Hypothalamus (tissue), 51 donors: ENCODE measurements at places on chromosomes 2 and 18.

DNA sequence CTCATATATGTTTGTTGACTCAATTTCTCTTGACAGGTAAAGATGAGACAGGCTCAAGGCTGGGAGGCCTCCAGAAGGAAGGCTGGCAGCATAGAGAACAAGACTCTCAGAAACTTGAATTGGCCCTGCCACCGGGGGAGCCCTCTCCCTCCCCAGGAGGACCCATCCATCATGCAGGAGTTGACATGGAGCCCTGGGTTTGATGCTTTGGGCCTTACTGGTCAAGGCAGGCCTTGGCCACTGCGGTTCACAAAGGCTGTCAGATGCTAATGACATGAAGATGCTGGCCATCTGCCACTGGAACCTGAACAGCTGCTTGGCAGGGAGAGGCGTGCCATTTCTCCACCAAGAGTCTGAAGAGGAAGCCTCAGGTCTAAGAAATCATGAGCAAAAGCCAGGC is 193.6 kb downstream of the MTCL1 start:
- DNase-seq = no peak

GRCh38 chr18:478681-479080 is 21.8 kb downstream of the COLEC12 start:
- no peak for DNase-seq

GRCh38 chr2:60297296-60298005 is 256.0 kb downstream of the BCL11A start:
- DNase-seq = no peak

DNA sequence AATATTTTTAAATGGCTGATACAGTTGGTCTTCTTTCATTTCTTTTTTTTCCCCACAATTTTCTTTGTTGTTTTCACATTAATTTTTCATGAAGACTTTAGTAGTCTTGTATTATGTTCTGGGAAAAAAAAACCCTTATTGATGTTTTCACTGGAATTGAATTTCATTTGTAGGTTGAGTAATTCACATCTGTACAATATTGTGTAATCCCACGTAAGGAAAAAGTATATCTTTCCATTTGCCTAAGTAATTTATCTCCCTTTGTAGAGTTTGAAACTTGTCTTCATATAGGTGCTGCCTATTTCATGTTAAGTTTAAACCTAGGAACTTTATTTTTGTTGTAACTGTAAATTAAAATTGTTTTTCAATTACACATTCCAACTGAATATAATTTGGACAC is 2.0 kb downstream of the DNAJC27 start:
- DNase-seq = no peak

DNA sequence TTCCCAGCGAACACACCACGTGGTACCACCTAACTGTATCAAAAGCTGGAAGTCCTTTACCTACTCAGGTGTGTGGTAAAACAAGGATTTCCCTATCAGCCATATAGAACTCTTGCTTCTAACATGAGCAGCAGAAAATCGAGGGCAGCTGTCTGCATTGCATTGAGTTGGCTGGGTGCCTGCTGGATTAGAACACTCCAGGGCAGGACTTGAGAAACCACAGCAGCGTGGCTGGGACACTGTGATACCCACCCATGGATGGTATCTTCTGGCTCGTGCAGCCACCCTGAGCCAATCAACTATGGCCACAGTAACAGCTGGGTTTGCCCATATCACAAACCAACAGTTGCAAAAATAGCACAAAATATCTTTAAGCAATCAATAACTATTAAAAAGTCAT is 188.3 kb downstream of the FBXO15 start:
- DNase-seq = no peak

- DNase-seq = no peak
These were observed 2187.6 kb upstream of the CELF4 start for GRCh38 chr18:39753178-39753577.

- no peak for DNase-seq
These were observed 256.4 kb upstream of the FBXO11 start for GRCh38 chr2:48162742-48163141.

GRCh38 chr2:49901202-49902065 is 747.1 kb upstream of the FSHR start:
- DNase-seq = no peak

DNA sequence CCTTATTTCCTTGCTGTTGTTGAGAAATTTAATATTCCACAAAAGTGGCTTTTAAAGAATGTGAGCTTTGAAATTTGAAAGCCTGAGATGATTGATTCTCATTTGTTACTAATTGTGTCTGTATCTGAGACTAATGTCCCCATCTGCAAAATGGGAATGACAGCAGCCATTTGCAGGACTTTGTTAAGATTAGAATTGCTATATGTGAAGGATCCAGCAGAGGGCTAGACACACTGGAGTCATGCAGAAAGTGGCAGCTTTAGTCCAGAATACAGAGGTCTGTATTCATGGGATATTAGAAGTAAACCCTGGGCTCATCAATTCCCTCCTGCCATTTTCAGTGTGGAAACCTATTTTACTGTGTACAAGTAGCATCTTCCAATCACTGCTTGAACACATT is 296.5 kb upstream of the GYPC start:
- no peak for DNase-seq

GRCh38 chr2:229855116-229855515 is 66.7 kb downstream of the TRIP12 start:
- no peak for DNase-seq

DNA sequence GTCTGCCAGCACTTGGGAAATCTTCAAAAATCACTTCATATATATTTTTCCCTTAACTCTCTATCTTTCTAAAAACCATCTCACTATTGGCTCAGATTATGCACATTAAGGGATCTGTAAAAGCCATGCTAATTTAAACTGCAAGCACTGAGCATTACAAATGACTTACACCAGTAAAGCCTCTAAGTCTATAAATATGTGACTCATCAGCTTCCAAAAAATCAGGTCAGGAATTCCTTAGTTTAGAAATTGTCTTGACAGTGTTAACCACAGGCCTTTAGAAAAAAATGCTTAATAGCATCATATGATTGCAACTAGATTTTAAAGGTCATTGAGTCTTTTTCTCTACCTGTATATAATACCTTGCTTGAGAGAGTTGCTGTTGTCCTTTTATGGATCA is 1113.6 kb upstream of the PIK3C3 start:
- DNase-seq = no peak

DNA sequence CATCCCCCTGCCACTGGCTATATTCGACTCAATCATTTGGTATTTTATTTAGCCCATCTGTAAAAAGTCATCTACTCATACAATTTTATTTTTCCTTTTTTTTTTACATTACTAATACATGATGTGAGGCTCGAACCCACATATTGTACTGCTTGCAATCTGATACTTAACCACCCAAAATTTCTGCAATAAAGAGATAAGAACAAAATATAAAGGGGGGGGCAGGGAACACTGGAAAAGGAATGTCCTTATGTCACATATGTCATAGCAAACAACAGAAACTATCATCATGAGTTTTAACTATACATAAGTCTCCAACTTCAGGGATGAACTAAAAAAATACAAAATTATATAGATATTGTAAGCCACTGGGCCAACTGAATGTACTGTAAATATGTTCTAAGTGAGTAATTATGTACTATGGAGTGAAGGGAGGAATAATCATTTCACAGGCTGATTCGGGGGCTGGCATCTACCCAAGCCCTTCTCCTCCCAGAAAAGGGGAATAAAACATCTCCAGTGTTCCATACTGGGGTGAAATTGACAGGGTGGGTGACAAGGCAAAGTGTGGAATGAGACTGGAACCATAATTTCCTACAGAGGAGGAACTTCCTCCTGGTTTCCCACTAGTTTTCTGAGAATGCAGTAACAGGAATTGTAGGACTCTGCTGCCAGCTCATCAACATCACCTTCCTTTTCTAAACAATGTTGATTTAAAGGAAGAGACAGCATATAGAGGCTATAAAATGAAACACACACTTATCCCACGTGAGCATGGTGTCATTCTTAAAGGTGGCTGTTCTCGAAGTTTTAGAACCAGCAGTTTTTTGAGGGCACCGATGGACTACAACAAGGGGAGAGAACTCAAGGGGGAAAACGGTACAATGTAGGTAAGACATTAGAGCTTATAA is 79.5 kb downstream of the FARSB start:
- DNase-seq = no peak

DNA sequence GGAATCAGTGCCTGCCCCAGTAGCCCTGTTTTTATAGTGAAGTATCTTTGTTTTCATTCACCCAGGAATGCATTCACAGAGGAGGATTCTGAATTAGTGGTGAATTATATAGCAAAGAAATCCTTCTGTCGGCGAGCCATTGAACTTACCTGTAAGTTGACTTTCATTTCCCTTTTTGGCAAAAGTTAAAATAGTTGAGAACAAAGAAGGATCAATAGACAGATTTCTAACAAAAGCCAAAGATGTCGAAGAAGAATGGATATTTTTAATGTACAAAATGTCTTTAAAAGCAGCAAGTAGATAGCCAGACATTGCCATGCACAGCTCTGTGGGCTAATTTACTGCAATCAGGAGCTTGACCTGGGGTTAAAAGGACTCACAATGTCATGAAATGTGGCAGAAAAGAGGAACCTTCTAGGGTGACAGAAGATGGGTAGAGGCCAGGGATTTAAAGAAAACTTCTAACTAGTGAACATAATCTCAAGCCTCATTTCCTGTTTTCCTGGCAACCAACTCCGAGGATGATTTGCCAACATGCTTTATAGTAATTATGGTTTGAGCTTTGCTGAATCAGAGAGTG is 53.8 kb upstream of the TMEM87B start:
- DNase-seq = no peak

DNA sequence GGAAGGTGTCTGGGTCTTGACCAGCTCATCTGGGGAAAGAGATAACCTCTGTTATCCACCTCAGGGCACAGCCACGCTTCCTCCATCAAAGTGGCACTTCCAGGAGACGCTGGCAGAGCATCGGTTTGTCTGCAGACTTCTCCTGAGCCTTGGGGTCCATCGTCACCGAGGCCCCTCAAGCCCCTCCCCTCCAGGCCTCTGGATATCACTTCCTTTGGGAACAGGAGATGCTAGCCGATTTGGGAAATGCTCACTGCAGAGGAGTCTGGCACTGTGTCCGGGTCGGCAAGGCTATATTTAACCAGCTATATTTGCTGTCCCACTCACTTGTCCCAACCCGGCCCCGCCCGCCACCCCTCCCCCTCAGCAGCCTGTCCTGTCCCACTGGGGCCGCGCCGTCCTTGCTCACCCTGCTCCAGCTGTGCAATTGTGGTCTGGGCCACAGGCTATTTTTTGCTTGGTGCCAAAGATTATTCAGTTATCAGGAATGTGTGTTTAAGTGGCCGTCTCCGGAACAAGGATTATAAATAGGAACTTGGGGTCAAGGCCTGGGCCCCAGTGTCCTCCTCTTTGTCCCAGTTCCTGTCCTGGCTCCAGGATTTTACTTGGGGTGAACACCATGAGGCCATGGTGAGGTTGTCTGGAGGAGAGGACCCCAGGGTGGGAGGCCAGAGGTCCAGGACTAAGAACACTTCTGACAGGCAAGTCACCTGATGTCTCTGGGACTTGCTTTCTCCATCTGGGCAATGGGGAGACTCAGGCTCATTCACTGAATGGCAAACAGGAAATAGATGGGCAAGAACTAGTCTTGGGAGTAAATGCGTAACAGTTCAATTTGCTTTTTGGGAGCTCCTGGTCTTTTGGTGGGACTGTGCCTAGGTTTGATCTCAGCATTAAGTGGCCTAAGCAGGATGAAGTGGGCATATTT is 263.6 kb downstream of the DYSF start:
- DNase-seq = no peak

DNA sequence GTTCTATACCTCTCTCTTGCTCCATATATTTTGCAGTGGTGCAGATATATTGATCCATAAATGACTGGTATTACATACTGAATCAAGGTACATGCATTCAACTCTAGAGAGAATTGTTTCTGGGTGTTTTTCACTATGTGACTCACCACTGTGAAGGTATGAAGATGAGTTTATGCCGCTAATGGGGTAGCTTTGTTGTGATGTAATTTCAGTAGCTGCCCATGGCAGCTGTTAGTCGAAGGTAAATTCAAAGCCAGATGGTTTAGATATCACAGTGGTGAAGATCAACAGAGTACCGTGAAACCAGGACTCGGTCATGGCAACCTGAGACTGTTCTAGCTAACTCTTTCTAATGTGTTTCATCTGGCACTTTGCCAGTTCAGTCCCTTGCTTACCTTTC is 50.4 kb downstream of the PKP4 start:
- DNase-seq = no peak

DNA sequence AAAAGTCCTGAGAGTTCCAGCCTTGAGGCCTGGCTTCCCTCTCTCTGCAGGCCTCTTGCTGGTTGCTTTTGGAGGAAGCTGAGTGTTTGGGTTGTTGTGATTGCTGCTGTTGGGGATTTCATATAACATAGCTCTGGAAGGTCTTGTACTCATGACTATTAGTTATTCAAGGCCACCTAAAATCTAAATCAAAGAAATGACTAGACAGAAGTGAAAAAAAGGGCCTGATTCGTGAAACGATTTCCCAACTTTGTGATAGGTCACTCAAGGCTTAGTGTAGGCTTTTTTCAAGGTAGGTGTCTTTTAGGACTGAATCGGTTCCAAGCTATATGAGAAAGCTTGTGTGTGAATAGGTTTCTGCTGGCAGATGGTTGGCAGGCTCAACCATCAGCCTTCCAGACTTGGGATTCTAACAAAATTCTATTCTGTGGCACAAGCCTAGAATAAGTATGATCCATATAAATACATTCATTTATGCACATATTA is 164.4 kb downstream of the FMNL2 start:
- no peak for DNase-seq

DNA sequence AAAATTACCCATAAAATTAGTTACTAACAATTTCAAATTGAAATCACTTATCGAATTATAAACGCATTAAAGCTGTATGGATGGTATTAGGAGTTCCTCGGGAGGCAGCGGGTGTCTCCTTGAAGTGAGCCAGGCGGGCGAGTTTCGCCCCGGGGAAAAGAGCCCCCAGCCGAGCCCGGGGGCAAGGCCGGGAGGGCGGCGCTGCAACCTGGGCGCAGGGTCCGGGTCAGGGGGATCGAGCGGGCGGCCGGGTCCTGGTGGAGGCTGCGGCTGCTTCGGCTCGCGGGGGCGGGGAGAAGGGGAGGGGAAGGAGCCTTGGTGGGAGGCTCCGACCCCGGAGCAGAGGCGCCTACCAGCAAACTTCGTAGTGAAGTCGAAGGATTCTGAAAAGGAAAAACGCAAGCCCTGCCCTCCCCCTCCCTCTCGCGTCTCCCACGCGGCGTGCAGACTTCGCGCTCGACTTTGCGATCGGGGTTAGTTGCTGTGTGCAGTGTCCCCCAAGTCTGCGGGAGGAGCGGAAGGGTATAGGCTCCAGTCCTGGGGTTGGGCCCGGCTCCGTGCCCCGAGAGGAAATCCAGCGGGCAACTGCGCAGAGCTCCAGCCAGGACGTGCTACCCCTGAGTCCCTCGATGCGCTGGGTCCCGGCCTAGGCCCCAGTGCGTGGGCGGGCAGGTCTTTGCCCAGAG is 140.8 kb downstream of the MEIS1 start:
- no peak for DNase-seq

- DNase-seq = no peak
These were observed 13.5 kb upstream of the ATP5MC3 start for GRCh38 chr2:175195012-175195411.

DNA sequence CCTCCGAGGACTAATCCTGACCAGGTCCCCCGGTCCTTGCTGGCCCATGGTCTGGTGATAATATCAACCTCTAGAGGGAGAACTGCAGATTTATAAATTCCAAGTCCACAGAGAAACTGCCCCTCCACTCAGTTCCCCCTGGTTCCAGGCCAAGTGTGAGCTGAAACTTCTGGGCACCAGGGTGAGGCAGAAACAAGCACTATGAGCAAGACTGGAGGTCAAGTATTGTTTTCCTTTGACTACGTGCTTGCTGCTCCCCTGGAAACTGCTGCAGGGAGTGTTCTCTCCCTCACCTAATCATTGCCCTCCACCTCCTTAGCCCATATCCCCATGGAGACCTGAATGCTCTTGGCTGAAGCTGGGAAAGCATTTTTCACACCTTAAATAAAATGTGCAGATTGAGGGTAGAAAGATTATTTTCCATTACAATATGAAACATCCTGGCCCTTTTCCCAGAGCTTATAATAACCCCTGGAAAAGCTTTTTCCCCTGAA is 135.2 kb downstream of the RDH14 start:
- no peak for DNase-seq
